ENCODE measurements at places on chromosomes 12 and 14. TPM values are rescaled to one million over a fixed set of nuclear protein-coding genes. Genes with fewer than 3 reads are reported as not detected.

DNA sequence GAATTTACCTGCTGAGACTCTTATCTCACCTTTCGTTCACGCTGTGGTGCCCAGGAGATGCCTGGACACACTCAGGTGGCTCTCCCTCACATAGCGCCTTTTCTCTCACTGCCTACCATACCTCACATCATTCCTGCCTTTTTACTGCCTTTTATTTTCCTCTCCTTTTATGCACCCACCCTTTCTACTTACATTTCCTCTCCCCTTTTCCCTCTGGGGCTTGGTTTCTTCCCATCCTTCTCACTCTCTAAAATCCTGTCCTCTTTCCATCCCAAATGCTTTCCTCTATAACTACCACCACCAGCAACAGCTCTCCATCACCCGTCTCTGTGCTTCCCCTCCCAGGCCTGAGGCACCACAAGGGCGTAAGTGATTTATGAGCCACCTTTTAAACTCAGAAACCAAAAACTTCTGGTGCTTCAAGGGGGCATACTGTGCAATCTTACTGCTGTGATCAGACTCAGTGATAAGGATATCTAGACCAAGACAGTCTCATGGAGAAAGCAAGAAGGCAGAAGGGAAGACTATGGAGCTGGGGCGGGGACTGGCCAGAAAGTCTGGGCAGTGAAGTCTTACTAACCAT, 32.7 kb upstream of the SMUG1 start:
- DNase-seq = no peak

The GPRC5D gene
- not detected for total RNA-seq

The EXOC3L4 gene
- total RNA-seq = not detected

- peak; percentile 87 for DNase-seq
Measured at GRCh38 chr14:90061685-90062126, at the start of gene KCNK13. TSS of gene KCNK13 (plus strand) at chr14:90061994. CDS start at chr14:90062206, 212 bp downstream.

- no peak for DNase-seq
Measured at GRCh38 chr12:1815814-1816729, 4.3 kb upstream of the LRTM2 start.

DNA sequence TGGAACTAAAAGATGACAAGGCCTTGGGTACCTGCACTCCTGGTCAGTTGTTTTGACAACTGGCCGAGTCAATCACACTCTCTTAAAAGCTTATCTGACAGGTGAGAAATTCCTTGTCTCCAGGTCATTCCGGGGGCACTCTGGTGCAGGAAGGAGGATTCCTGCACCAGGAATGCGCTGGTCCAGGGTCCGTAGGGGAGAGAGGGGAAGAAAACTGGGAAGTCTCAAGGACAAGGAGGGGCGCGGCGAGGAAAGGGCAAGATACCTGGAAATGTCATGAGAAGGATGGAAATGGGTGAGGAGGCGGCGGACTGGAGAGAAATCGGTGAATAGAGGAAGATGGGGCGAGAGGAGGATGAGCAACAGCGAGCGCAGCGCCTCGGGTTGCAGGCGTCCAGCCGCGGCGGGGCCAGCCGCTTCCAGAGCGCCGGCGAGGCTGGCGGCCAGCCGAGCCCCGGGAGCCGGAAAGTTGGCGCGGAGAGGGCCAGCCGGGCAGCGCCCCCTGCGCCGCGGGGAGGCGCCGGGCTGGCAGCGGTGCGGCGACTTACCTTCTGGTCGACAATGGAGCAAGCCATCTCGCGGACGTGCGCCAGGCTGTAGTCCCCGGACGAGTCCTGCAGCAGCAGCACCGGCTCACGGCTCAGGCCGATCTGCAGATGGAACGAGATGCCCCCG, 809 bp downstream of the PRKD1 start:
- peak; percentile 86 for DNase-seq

GRCh38 chr12:26028953-26029735, 70.7 kb downstream of the RASSF8 start:
- DNase-seq = no peak

- peak; percentile 58 for DNase-seq
Measured at GRCh38 chr12:104852102-104852501, 106.0 kb downstream of the SLC41A2 start.

GRCh38 chr12:90510948-90511347, 444.0 kb downstream of the CCER1 start:
- no peak for DNase-seq

- DNase-seq = no peak
Measured at GRCh38 chr12:112887550-112887949, 19.2 kb upstream of the OAS1 start.

The CLEC2B gene
- 11.5 TPM for total RNA-seq

The NDRG2 gene
- total RNA-seq = under 0.01 TPM

- DNase-seq = no peak
Measured at GRCh38 chr12:12405882-12406281, 49.0 kb downstream of the BORCS5 start.

- DNase-seq = no peak
Measured at GRCh38 chr12:47321436-47321835, 241.7 kb upstream of the AMIGO2 start.

GRCh38 chr12:28424965-28425364, 234.7 kb downstream of the CCDC91 start:
- no peak for DNase-seq

GRCh38 chr12:112939761-112940381, 1.6 kb downstream of the OAS3 start:
- DNase-seq = no peak

DNA sequence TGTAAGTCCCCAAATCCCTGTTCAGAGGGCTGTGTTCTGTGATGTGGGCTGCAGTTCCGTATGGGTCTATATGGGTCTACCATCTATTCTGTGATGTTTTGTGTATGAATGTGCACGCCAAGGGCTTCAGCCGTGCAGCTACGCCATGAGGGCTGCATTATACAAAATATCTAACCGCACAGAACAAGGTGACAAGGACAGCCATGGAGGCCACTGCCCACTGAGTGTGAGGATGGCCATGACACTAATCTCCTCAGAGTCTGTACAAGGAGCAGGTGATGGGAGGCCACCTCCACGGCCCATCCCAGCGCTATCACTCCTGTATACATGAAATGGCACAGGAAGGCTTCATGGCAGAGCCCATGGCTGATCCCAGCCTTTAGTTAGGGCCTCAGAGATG, 102.0 kb downstream of the DICER1 start:
- DNase-seq = no peak

DNA sequence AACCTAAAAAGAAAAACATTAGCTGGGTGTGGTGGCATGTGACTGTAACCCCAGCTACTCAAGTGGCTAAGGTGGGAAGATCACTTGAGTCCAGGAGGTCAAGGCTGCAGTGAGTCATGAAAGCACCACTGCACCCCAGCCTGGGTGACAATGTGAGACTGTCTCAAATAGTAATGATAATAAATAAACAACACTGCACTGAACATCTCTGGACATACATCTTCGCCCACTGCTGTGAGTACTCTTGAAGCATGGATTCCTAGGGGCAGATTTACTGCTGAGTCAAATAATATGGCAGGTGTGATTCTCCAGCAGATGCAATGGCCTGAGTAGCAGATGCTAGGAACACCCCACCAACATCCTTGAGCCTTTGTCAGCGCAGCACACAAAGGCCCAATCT, 23.6 kb downstream of the ABCB9 start:
- peak; percentile 58 for DNase-seq

All from osteoblast (primary cell).